ENCODE measurements at places on chromosomes 5 and 9.

GRCh38 chr9:27496135-27496504 lies 28.0 kb upstream of the IFNK start:
- no peak for DNase-seq

GRCh38 chr9:113219186-113219936 lies 1.7 kb downstream of the FKBP15 start:
- DNase-seq: no peak

DNA sequence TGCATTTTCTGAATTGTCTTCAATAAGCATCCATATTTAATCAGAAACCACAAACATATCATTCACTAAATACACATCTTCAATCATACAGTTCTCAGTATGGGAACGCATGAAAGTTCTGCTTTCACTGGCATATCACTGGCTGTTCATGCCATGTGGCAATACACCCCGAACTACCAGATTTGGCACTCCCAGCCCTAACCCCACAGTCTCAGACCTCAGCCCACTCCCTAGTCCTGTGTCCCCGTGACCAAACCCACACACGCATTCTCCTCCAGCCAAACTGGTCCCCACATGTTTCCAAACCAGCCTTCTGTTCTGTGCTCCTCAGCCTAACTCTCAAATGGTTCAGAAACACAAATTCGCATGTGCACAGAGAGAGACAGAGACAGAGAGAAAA lies 20.6 kb downstream of the KCNMB1 start:
- DNase-seq: no peak

DNA sequence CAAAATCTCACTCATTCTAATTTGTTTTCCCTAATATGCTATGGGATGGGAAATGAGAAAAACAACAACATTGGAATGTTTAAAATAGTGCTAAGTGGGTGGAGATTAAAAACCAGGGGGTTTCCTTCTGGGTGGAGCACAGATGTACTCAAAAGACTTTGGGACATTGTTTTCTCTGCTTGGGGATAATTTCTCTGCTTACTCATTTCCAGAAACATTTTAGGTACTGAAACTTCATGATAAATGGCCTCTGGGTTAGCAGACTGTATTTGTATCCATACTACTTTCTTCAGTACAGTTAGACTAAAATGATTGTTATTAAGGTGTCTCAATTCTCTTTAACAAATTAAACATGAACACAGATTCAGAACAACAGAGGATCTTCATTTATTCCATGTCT lies 17.4 kb downstream of the ELOVL7 start:
- DNase-seq: no peak

GRCh38 chr9:108119530-108120113 lies 630.1 kb upstream of the KLF4 start:
- no peak for DNase-seq

DNA sequence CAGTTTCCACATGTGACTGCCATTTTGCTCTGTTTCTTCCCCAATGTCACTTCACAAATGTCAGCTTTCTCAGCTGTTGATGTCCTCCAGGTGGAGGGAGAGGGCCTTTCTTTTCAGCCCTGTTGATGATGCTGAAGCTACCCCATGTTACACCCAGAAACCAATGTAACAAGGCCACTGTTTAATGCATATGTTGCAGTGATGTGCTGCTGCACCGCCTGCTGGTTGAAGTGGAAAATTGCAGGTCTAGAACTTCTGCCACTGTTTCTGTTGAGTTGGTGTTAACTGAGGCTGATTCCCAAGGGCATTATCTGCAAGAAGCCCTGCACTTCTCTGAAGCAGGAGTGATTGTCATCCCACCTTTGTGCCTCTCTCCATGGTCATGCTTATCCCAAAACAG lies 428.4 kb downstream of the KDM4C start:
- no peak for DNase-seq

- no peak for DNase-seq
These were observed 133.2 kb downstream of the CFAP90 start for GRCh38 chr5:7717691-7718090.

DNA sequence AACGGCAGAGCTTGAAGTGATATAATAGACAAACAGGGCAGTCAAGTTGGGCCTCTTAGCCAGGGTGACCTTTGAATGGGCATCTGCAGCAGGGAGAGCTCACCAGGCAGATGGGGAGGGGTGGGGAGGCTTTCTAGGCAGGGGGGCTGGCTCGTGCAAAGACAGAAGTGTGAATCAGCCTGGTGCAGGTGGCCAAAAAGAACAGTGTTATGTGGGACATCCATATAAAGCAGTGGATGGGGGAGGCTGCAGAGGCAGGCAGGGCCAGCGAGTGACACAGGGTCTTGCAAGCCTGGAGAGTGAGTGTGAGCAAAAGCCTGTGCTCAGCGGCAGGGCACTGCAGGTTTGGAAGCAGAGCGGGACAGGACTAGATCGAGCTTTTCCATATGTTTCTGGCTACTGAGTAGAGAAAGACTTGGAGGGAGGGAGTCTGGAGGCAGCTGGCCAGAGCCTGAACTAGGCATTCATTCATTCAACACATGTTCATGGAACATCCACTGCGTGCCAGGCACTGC lies 14.2 kb upstream of the TTLL11 start:
- no peak for DNase-seq

Measured in stimulated activated CD8-positive, alpha-beta memory T cell treated with anti-CD3 and anti-CD28 coated beads, Interleukin-4, amount 100 ng/mL, for 4 hours (primary cell).